ENCODE measurements at places on chromosomes 13 and 19.
A peak's percentile ranks its signal among the peaks of the same experiment; 100 is the strongest.

GRCh38 chr13:42393573-42394360 is 121.8 kb downstream of the AKAP11 start:
- DNase-seq, result no peak

- no peak for DNase-seq
Observed at GRCh38 chr13:70408865-70409264, 300.6 kb upstream of the KLHL1 start.

DNA sequence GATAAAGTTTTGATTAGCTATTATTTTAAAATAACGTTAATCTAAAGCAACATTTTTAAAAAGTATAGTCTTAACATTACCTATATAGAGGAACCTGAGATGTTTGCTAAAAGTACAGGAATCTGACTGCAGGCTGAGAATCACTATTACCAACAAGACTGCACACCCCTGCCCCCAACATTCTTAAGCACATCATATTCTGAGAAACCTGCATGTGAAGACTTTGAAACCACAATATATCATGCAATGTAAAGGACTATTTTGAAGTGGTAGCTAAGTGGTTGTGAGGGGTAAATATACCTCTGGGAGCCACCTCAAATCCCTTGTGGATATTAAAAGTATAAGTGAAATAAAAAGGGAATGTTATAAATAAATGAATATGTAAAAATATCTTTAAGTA is 119.0 kb upstream of the KLF12 start:
- no peak for DNase-seq

- no peak for DNase-seq
Observed at GRCh38 chr13:62629618-62630017, 1214.0 kb upstream of the PCDH20 start.

DNA sequence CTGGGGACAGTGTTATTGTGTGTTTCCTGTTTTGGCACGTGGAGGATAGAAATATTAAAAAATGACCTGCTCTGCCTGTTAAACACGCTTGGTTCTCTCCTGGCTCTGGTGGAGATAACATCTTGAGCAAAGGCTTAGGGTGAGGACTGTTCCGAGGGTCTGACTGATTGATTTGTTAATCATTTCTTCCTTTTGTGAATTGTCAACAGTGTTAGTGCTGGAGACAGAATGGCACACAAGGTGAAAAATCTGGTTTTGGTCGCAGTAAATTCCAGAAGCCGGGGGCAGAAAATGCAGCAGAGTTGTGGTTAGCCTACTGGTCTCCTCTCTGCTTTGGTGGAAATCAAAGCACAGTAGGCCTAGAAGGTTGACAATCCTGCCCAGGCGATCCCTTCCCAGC is 163.6 kb downstream of the FGF9 start:
- DNase-seq, result no peak

- no peak for DNase-seq
Observed at GRCh38 chr13:106522898-106523525, 12.4 kb downstream of the EFNB2 start.

DNA sequence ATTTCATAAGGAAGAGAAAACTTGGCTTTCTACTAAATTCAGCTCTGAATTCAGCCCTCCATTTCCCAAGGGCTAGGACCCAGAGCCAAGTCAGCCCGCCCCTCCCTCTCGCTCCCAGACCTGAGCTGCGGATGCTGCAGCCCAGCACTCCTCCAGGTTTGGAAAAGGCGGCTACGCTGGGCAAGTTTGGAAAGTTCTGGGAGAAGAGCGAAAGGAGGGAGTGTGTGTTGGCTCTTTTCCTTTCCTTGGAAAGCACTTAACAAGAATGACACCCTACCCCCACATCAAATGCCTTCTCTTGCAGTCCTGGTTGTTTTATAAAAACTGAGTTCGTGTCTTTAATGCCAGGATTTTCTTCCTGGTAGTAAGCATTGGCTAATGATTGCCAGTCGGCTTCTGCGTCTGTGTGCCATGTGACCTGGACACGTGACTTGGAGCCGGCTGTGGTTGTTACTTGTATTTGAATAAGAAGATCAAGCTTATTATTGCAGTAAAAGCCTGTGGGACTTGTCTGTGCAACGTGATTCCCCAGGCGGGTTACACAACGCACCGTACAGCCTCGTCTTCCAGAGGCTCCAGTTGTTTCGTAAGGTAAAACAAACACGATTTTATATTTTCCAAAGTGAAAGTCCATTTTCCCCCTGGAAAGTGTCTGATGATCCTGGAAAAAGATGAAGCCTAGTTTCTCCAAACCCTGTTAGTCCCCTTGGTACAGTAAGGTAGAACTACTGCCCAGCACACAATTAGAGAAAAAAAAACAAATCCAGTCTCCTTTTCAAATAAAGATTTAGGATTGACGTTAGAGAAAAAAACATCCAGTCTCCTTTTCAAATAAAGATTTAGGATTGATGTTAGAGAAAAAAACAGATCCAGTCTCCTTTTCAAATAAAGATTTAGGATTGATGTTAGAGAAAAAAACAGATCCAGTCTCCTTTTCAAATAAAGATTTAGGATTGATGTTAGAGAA is 26.8 kb upstream of the UBE2L5 start:
- DNase-seq, result peak; percentile 67

DNA sequence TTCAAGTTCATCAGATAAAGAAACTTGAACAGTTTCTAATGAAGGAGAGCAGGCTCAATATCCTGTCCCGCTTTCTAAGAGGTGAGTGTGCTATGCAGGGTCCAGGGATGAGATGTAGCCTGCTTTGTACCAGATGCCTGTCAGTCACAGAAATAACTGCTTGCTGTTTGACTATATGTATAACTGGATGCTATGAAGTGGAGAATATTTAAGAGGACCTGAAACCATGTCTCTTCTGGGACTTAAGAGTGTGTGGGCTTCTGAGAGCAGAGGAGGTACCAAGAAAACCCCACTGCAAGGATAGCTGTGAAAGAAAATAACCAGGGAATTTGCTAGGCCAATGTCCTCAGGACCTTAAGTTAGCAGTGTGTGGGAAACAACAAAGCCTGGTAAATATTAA is 246.3 kb upstream of the RFC3 start:
- DNase-seq, result no peak

GRCh38 chr13:109151696-109152095 is 522.3 kb downstream of the MYO16 start:
- DNase-seq, result no peak

GRCh38 chr13:19573120-19573716 is 11.9 kb upstream of the TPTE2 start:
- no peak for DNase-seq

DNA sequence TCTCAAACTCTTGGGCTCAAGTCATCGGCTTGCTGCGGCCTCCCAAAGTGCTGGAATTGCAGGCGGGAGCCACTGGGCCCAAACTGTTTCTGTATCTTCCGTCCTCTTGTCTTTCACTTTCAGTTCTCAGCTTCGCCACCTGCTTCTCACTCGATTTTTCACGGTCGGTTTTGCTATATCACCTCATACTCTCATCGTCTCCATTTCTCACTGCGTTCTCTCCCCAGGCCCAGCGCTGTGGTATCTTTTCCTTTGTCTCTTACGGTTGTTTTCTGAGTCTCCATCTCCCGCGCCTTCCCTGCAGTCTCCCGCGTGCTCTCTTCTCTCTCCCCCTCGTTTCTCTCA is 14.9 kb downstream of the SSC5D start:
- DNase-seq, result no peak

DNA sequence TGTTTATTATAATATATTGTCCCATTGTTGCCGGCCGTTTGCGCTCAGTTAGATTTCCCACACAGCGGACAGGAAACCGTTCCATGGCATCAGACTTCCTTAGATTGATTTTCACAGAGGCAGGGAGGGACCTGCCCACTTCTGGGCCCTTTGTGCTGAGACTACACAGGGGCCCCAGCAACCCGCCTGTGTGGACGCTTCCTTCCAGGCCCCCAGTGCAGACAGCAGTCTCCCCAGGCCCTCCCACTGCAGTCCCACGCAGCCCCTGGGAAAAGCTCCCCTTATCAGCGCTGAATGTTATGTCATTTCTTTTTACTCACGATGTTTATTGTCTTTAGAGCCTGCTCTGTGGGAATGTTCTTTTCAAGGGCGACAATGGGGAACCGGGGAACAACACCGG is 351.7 kb upstream of the ARGLU1 start:
- DNase-seq, result no peak

GRCh38 chr19:33193269-33193864 is 763 bp upstream of the LRP3 start:
- no peak for DNase-seq

GRCh38 chr13:21663197-21663596 is 7.7 kb upstream of the FGF9 start:
- DNase-seq, result no peak

DNA sequence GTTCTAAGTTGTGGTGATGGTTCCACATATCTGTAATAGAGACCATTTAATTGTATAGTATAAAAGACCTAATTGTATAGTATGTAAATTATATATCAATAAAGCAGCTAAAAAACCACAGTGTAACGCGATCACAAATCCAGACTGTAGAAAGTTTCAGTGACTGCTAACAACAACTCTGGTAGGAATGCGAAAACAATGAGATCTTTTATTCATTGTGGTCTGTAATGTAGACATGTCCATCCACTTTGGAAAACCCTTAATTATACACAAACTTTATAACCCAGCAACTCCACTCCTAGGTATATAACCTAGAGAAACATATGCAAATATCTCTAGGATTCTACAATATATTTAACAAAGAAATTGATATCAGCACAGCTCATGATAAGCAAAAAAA is 549.5 kb downstream of the SLITRK1 start:
- no peak for DNase-seq

DNA sequence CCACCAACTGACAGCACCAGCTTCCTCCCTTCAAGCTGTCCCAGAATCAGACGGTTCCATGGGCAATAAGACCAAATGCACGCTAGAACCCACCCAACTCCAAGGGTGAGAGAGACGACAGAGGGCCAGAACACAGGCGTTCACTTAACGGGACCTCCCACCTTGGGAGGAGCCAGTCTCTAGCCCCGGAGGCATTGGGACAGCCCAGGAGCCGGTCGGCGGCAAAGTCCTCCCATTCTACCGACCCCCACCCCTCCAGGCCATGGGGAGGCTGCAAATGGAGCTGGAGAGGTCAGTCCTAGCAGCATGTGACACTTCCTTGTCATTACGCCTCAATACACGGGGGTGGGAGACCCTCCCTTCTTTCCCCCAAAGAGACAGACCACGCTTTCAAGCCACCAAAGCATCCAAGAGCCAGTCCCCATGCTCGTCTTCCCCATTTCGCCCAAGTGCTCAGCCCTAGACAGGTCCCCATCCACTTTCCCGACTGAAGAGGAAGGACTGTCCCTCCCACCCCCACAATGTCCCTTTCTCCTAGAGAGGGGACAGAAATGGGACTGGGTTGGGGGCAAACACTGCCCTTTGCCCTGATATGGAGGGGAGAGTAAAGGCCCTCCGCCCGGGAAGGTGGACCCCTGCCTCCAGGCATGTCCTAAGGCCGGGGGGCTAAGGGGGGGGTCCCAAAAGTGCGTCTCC is 964 bp downstream of the KHSRP start:
- no peak for DNase-seq

- DNase-seq, result peak; percentile 44
Observed at GRCh38 chr19:38394488-38394887, 6.0 kb downstream of the SPRED3 start.

- no peak for DNase-seq
Observed at GRCh38 chr13:40586886-40587565, 79.4 kb downstream of the FOXO1 start.

GRCh38 chr13:103199380-103200088 is 133.3 kb upstream of the SLC10A2 start:
- DNase-seq, result no peak

DNA sequence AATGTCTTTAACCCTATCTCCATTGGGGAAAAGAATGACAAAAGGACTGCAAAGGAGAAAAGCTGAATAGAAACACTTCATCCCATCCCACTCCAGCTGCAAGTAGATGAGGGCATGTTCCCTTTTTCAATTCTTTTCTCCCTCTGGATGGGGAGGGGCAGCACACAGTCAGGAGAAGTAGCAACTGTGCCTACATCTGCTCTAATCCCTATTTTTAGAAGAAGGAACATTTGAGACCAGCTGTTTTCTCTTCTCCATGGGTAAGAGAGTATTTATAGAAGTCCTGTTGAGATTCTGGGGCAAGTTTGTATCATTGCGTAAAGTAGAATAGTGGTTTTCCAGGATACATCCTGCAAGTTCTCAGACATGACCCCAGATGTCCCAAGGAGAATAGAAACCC is 9.3 kb upstream of the GTF3A start:
- DNase-seq, result no peak

GRCh38 chr19:45428384-45429231 is 4.9 kb upstream of the ERCC1 start:
- no peak for DNase-seq

GRCh38 chr13:38905861-38906260 is 84.8 kb downstream of the STOML3 start:
- no peak for DNase-seq

DNA sequence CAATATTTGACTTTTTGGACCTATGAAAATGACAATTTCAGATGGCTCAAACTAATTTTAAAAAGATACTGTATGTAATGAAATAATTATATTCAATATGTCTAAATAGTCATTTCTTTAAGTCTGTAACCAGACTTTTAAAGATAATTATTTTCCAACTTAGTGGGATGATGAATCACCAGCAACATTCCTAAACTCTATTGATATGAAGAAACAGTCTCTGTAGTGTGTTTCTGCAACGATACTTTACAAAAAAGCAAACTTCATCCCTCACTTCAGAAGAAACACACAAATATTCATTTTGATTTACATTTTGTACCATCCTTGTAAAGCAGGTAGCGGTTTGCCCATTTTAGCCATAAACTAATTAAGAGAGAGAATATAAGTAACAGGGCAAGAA is 417.4 kb downstream of the EFNB2 start:
- DNase-seq, result no peak

DNA sequence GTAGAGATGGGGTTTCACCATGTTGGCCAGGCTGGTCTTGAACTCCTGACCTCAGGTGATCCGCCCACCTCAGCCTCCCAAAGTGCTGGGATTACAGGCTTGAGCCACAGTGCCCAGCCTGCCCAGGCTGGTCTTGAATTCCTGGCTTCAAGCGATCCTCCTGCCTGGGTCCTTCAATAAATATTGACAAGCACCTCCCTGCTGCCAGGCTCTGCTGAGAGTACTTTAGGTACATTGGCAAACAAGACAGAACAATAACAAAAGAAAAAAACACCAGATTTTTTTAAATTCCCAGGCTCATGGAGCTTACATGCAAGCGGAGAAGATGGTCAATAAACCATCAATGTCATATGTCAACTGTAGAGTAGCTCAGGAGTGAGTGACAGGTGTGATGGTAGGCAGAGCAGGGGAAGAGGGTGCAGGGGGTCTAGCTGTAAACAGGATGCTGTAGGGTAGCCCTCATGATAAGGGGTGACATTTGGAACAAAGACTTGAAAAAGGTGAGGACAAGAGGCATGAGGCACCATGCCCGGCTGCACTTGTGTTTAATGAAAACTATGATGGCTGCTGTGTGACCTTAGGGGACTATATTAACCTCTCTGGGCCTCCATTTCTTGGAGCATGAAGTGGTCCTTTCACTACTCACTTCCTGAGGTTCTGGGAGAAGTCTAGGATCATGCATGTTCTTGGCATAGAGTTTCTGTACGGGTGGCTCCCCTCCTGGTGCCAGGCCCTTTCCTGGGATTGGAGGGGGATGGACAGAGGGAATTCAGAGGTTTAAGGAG is 19.6 kb downstream of the SULT2B1 start:
- no peak for DNase-seq

GRCh38 chr19:17296273-17296672 is 7.0 kb downstream of the ABHD8 start:
- no peak for DNase-seq

Data from effector CD4-positive, alpha-beta T cell (primary cell).